AG20443 (cell line): ENCODE measurements at places on chromosomes 12 and 14.
A peak's percentile ranks its signal among the peaks of the same experiment; 100 is the strongest.

- no peak for DNase-seq
Measured at GRCh38 chr12:131573631-131574394, 137.1 kb upstream of the SFSWAP start.

DNA sequence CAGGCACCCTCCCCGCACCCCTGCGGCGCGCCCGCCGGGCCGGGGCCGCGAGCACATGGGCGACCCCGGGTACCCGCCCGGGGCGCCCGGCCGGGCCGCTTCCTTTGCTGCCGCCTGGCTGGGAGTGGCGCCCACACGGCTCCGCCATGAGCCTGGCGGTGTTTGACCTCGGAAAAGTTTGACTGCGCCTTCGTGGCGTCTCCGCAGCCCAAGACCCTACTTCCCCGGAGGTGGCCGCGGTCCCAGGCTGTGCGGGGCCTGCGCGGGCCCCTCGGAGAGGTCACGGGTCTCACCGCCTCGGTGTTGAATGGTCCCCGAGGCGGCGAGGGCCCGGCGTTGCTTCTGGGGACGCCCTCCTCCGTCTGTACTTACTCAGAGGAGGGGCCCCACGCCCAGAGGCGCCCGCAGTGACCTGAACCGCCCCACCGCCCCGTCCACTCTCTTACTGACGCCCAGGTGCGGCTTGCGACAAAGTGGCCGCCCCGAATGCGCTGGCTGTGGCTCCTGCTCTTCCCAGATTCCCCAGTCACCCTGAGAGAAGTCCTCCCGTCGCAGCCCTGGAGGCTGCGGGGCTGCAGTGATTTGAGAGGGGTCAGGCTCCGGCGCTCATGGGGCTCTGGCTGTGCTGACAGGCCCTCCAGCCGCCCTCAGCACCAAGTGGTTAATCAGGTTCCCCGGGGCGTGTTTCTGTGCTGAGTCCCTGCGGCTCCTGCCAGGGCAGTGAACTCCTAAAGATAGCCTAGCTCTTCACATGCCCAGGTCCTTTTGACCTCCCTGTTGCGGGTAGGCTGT lies 5.8 kb downstream of the KMT5A start:
- peak; percentile 47 for DNase-seq

GRCh38 chr14:55340482-55340881 lies 69.3 kb downstream of the FBXO34 start:
- DNase-seq: no peak

DNA sequence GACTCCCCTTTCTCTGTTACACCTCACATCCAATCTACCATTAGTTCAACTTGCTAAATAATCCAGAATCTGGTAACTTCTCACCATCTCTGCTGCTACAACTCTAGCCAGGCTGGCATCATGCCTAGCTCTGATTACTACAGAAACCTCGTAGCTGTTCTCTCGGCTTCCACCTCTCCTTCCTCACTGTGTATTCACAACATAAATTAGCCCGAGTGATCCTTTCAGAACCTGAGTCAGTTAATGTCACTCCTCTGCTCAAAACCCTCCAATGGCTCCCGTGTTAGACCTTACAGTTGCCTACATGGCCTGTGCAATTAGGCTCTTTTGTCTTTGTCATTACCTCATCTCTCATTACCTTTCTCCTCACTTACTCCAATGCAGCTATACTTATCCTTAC lies 139.4 kb downstream of the PDE3A start:
- DNase-seq: no peak

DNA sequence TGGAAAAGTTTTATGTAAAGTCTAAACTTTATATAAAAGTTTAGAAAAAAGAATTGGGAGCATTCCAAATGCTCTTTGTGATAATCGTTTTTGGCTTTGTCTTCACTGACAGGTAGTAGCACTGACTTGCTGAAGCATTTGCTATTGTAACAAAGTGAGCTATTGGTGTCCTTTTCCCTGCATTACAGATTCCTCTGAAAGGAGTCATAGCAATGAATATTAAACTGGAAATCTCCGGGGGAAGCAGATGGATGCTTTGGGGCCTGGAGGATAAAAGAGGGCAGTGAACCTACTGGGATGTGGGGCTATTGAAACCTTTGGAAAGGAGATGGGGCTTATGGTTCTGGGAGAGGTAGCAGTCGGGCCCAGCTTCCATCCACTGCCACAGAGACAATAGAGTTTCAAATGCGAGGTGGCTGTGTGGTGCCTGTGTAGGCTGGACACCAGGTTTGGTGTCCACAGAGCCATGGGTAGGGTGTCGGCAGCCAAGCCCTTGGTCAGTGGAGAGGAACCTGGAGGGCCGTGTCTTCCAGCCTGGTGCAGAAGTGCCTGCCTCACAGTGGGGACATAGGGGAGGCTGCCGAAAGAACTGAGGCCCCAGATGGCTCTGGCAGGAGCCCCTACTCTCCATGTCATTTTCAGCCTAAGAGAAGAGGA lies 10.1 kb downstream of the GSG1 start:
- DNase-seq: peak; percentile 40

DNA sequence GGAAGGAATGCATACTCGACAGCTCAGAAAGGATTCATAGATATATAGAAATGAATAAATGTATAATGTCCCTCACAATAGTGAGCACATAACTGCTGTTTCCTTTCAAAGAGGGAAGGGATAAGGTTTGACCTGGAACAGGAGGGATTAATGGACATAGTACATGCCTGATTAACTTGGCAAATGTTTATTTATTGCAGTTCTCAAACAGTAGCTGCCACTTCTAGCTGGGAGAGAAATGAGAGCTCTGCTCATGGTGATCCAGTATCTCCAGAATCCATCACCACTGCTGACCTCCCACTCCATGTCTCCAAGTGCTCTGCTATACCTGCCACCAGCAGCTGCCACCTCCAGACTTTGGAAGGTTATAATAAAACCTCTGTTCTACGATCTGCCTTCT lies 108.1 kb downstream of the LRIG3 start:
- DNase-seq: no peak
